Right cardiac atrium (tissue), 5 donors: ENCODE measurements at places on chromosomes 3 and 15. TPM values are rescaled to one million over a fixed set of nuclear protein-coding genes. Genes with fewer than 3 reads are reported as not detected.

DNA sequence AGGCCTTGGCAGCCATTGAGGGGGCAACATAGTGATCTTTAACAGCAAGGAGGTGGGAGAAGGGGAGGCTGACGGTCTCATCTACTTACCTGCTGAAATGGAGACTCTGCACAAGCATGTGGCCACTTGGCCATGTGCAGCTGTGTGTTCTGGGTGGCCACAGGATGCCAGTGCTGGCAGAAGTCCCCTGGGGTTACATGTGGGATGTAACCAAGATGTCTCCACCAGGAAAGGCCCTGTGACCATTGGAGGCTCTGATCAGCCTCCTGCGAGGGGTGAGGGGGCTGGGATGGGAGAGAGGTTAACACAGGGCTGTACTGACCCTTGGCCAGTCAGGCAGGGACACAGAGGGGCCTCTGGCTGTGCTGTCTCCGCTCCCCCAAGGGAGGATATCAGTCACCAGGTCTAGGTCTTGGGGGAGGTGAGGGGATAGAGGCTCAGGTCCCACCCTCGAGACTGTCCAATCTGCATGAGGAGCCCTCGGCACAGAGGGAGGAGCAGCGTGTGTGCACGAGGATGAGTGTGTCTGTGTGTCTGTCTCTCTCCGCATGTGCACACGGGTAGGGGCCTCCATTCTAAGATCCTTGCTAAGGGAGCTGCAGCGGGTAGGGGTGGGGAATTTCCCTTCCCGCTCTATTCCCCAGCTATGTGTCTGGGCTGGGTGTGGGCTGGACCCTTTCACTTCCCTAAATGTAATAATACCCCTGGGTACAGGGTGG lies 19.5 kb downstream of the PRKCD start:
- DNase-seq, result no peak

The PIGB gene
- total RNA-seq, result 6.0 TPM

GRCh38 chr3:8767667-8768363 lies 1.6 kb downstream of the OXTR start:
- DNase-seq, result no peak

The GABRA5 gene
- total RNA-seq, result 1.4 TPM

The LIPC gene
- 0.88 TPM for total RNA-seq

DNA sequence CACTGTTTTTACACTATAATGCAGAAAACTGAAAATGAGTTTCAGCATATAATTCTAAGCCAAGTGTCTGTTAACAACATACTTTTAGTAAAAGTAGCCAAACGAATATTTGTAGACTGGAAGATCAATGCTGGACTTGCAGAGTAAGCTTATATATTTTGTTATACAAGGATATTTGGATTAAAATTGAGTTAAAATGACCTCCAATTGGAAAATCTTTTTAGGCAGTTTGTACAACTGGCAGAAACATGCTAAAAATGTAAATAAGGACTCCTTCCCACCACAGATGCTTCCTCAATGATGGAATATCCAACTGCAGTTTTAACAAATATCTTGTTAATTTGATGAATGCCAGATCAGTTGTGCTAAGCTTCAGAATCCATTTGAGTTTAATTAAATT lies 25.3 kb downstream of the ZBBX start:
- no peak for DNase-seq

GRCh38 chr3:139104062-139104461 lies 59.4 kb upstream of the PRR23C start:
- DNase-seq, result no peak

DNA sequence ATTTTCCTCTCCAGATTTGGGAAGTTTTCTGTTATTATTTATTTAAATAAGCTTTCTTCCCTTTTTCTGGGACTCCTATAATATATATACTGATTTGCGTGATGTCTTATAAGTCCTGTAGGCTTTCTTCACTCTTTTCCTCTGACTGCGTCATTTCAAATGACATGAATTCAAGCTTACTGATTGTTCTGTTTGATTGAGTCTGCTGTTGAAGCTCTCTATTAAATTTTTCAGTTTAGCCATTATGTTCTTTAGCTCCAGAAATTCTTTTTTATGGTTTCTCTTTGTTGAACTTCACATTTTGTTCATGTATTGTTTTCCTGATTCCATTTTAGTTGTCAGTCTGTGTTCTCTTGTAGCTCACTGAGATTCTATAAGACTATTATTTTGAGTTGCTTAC lies 135.8 kb upstream of the PRR23C start:
- no peak for DNase-seq

The CLK3 gene
- total RNA-seq, result 65.1 TPM

The SERPINI2 gene
- 2.8 TPM for total RNA-seq

GRCh38 chr3:124995460-124995994 lies 60.3 kb downstream of the HEG1 start:
- DNase-seq, result peak; percentile 74

The PARP15 gene
- 0.82 TPM for total RNA-seq

The CMTM7 gene
- total RNA-seq, result 6.7 TPM

The COX5A gene
- 802 TPM for total RNA-seq

- no peak for DNase-seq
Observed at GRCh38 chr15:41856262-41856661, 17.6 kb downstream of the PLA2G4B start.

DNA sequence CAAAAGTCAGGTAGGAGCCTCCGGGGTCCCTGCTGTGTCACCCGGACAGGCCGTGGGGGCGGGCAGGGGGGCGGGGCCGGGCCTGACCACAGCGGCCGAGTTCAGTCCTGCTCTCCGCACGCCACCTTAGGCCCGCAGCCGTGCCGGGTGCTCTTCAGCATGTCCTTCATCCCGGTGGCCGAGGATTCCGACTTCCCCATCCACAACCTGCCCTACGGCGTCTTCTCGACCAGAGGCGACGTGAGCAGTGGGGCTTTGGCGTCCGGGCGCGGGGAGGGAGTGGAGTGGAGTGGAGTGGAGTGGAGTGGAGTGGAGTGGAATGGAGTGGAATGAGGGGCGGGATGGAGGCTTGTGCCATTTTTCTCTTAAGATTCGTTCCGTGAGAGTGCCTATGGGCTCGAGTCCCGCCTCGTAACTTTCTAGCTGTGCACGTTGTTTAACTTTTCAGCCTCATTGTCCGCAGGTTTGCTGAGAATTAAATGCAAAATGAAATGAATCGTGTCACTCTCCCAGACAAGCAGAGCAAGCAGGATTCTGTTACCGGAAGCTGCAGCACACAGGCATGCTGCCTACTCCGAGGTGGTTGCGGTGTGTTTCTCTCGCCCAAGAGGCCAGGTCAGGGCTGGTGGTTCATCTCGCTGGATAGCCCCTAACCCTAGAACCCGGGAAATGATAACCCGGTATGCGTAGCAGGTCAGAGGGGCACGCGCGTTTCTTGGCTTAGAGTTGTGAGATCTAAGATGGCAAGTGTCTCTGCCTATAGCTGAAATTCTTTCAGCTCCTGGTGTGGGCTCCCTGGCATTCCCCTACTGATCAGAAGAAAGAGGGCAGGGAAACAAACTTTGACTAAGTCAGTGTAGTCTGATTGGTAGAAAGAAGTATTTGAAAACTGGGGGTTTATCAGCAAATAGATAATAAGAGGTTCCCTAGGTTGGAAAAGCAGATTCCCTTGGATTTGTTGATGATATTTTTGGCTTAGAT lies at the start of gene FAH:
FAH (plus strand) TSS at position 104 of the 981 bp plus-strand sequence; CDS start at position 160, 56 bp downstream.
- DNase-seq, result no peak

The MUC20 gene
- 1.4 TPM for total RNA-seq

GRCh38 chr3:124034844-124035152 lies 42.9 kb upstream of the ROPN1 start:
- DNase-seq, result no peak

The CELF6 gene
- total RNA-seq, result 0.42 TPM

The RAD51 gene
- total RNA-seq, result 1.4 TPM

The THSD4 gene
- total RNA-seq, result 93.8 TPM

DNA sequence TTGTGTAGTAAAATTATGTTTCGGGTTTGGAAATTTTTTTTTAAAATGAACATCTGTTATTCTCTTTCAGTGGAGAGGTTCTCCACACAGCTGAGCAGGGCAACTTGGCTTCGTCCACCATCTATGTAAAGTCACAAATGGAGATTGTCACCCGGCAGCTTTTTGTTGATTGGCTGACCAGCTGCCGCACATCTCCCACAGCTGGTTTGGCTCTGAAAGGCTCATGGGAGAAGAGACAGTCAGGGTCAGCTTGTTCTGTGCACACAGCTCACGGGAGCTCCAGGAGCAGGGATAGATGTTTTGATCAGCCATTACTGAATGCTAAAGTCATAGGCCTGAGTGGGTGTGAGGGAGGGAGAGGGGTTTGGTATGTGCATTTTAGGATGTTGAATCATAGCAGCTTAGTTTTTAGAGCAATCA lies 12.9 kb upstream of the CCDC80 start:
- peak; percentile 78 for DNase-seq

- no peak for DNase-seq
Observed at GRCh38 chr15:41853831-41854230, 15.2 kb downstream of the PLA2G4B start.
